ENCODE measurements at places on chromosomes 5 and 9.

GRCh38 chr9:6977761-6978160 is 220.0 kb downstream of the KDM4C start:
- DNase-seq = no peak

DNA sequence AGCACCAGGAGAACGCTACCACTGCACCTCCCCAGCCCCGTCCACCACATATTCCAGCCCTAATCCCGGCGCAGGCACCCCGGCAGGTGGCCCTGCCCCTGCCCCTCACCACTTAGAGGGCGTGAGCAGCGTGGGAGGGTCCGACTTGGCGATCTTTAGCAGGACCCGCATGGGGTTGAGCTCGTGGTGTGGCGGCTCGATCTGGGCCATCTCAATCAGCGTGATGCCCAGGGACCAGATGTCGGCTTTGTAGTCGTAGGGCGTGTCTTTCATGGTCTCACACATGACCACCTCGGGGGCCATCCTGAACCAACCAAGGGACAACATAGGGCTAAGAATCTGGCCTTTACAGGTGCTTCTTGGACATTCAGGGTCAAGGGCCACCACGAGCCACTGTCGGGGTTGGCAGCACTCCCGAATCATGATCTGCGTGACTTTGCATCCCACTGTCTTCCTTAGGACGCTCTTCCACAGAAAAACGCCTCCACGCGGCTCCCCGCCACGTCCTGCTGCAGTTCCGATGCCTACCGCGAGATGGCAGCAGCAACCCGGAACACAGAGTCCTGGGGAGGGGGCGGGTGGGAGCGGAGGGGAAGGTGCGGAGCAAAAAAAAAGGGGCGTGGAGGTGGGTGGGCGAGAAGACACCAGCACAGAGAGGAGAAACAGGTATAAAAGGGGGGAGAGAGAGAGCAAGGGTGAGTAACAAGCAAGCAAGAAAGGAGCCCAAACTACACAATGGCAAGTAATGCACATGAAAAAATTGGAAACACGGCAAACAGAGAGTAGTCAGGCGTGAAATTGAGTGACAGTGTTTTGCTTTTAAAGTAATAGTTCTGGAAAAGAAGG is 81.3 kb downstream of the STK10 start:
- peak; percentile 31 for DNase-seq

GRCh38 chr5:82593481-82593880 is 315.3 kb upstream of the RPS23 start:
- DNase-seq = peak; percentile 3

GRCh38 chr5:31916327-31916726 is 257.8 kb downstream of the GOLPH3 start:
- no peak for DNase-seq

DNA sequence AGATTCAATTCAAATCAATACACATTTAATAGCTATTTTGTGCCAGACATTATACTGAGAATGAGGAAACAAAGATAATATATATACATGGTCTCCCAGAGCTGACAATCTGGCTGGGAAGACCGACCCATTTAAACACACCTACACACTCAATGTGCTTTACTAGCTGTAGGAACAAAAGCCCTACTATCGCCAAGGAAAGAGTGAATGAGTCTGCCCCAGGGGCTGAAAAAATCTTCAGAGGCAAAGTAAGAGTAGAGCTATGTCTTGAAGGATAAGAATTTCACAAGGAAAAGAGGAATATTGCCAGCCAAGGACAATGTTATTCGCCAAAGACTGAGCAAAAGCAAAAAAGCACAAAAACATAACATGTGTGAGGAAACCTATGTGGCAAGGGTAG is 6.6 kb downstream of the PFDN1 start:
- no peak for DNase-seq

DNA sequence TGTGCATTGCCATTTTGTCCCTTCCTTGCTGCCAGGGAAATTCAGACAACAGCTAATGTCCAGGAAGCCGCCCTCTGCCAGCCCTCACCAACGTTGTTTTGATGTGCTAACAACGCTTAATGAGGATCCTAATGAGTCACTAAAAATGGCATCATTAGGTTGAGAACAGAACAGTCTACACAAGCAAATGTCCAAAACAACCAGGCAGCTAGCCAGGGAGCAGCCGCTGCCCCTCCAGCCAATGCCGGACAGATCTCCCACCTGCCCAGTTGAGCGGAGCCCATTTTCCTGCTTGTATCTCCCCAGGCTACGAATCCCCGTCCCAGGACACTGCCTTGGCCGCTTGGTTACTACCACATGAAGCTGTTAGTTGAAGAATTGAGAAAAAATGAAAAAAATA is 40.4 kb upstream of the UNC5A start:
- DNase-seq = no peak

DNA sequence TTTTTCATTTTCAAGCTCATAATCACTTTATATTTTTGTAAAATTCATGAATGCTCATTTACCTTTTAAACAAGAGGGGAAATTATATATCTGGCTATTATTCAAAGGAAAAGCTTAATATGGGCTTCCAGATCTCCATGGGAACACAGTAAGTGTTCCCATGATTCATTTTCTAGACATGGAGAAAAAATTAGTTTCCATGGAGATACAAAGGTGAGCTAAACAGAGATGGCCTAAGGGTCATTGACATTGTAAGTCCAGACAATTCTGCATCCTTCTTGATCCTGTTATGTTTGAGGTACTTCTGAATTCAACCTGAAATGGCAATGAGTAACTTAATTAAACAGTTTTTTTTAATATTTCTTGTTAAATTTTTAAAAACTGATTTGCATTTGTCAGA is 341.4 kb upstream of the PRR16 start:
- DNase-seq = no peak

DNA sequence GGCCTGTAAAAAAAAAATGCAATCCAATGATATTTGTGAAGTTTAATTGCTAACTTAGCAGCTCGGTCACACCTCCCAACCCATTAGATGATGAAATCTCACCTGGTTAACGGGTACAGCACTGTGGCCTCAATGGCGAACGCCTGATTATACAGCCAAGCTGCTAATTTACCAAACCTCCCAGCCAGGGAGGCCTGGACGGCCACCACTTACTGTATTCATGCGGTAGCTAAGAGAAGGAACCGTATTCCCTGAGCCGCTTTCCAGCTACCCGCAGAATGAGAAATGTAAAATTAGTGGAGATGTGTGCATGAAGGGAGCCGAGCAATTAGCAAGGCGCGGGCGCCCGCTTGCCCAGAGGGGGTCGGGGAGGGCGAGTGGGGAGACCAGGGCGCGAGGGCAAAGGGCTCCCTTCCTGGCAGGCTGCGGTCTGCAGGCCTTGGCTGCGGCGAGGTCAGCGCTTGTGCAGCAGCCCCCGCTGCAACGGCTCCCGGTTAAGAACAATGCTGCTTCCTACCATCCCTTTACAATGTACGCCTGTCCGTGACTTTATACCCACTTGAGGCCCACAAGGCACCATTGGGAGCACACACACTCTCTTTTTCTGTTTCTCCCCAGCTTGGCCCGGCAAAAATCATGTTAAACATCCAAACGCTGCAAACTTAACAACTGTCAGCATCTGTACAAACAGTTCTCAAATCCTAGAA is 70.4 kb upstream of the TBCA start:
- DNase-seq = no peak

DNA sequence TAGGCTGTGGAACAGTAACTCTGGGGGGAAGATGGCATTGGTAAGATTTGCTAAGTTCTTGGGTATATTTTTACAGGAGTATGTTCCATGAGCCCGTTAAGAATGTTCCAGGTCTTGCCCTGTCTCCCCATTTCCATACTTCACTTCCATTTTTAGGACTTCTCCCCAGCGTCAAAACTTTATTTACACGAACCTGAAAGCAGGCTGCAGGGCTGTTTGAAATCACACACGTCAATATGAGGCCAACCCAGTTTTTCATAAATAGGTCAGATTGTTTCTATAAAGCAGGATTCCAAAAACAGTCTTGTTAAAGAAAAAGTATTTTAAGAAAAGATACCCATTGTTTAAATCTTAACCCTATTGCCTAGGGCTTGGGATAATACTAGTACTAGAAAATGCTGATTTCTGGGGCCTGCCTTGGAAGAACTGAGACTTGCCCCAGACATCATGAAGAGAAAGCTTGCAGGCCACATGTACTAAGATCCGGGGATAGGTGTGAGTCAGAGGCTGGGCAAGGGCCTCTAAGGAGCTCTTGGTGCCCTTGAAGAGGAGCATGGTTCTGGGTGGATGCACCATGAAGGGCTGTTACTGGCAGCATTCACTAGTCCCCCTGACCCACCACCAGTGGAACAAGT is 24.2 kb downstream of the TRIO start:
- peak; percentile 42 for DNase-seq

DNA sequence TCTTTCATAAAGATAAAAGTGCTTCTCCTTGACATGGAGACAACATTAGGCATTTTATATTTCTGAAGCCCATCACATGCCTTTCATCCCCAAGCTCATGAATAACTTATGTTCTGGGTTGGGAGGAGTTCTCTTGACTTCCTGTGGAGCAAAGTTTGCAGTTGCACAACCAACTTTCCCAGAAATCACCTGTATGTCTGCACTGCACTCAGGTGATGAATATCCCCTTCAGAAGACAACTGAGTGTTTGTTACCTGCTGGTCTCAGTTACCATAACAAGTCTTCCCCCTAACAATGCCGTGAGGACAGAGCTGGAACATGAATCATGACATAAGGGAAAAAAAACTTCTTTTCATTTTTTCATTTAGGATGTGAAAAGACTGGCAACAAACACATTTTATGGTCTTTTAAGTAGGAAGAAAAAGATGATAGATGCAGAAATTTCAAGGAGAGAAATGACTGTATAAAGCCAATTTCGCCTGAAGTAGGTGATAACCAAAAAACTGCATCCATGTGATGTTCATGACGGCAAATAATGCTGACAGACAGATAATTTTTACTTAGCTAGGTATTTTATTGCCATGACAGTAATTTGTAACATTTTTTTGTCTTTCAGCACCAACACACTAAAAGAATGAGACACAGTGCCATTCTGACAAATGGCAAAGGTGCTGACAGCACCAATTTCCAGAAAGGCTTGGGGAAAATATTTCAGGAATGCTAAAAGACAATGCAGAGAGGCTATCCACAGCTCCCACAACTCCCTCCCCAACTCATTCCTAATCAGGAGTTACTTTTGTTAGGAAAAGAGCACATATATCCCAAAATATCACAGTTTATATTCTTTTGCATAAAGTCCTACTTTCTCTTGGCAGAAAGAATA is 656.3 kb downstream of the PRELID2 start:
- DNase-seq = peak; percentile 18

DNA sequence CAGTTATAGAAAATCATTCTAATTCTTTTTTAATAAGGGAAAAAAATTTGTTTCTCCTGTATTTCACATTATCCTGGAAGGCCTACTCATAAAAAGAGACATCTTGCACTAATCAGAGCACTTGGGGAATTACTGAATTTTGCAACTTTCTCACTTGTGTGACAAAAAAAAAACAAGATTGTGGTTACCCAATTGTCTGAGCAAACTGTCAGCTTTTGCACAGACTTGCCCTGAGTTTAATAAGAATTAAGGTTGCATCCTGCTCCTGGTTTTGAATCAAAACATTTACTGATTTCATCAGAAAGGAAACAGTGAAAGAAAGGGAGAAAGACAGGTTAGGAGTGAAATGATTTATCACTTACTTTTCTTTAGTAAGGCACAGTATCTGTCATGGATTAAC is 10.6 kb upstream of the SH3RF2 start:
- peak; percentile 88 for DNase-seq

DNA sequence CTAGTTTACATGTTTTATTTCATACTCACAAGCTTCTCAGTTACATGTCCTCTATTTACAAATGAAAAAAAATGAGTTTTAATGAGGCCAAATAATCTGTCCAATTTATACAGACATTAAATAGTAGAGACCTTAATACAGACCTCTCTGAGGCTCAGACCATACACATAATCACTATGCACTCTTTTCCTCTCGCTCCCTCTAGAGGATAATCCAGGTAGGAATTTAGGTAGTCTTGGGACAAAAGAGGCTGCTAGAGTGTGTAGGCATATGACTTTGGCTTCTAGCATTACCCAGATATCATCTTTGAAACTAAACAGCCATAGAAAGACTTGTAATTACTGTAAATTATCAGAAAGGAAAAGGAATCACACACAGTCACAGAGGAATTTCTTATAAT is 444.7 kb downstream of the HINT1 start:
- DNase-seq = peak; percentile 60

- DNase-seq = no peak
Measured at GRCh38 chr9:101191723-101192122, 163.2 kb downstream of the PLPPR1 start.

DNA sequence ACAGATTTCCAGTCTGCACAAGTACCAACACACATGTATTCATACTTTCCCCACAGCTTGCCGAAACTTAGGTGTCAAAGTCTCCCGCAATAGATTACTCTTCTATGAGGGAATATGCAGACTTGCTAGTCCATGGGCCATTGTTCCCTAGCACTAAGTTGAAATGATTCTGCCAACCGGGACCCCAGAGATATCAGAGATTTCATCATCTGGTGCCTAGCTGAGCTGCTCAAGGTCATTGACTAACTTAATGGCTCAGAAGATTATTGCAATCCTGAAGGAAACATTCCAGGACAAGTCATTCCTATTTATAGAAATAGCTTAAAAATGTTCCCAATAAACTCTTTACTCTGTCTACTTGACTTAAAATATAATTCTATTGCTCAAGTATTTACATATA is 202.6 kb downstream of the PIK3R1 start:
- DNase-seq = peak; percentile 64

DNA sequence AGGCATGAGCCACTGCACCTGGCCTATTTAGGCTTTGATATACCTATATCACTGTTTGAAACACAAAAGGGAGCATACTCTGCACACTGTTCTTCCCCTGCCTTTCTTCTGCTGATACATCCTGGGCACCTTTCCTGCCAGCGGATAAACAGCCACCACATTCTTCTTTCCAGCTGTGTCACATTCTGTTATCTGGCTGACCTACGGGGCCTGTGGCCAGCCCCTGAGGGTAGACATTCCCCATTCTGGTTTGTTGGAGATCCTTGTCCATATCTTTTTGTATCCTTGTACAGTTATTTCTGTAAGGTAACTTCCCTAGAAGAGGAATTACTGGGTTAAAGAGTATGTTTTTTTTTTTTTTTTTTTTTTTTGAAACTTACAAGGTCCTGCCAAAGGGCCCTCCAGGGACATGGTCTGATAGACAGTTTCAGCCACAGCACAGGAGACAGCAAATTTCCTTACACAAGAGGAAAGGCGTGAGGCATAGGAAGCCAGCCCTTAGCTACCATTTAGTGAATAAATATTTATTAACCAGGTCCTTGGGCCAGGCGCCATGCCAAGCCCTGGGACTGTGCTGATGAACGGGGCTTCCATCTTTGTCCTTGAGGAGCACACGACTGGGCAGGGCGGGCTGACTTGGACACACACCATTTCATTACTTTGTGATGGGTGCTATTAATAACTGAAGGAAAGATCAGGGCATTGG is 57.8 kb downstream of the ERGIC1 start:
- DNase-seq = no peak

DNA sequence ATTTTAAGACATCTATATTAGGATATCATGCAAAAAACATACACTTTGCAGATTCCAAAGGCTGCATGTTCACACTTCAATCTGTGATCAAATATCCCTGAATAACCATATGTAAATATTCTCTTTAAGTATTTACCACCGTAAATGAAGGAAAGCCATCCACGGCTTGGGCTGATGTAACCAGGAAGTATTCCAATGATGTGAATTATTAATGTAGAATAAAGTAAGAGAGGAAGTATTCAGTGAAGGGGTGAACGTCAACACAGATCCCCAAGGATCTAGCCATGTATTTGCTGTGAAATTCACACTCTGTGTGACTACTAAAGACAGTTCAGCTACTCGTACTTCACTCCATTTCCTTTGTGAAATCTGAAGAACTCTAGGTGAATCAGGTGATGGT is 75.2 kb downstream of the CDH6 start:
- no peak for DNase-seq

GRCh38 chr5:127923804-127924570 is 159.6 kb upstream of the SLC12A2 start:
- DNase-seq = no peak

All from fibroblast of skin of right quadriceps (primary cell).